ENCODE measurements at places on chromosomes 16 and 17. TPM values are rescaled to one million over a fixed set of nuclear protein-coding genes. Genes with fewer than 3 reads are reported as not detected.

C16orf96 gene
- 3.8 TPM for total RNA-seq

USB1 gene
- 74.1 TPM for total RNA-seq

SLC6A2 gene
- total RNA-seq, result 2.6 TPM

GRCh38 chr16:75296606-75297005 lies 45.2 kb upstream of the BCAR1 start:
- H3K27me3 ChIP-seq, result no peaks in the 10 kb centered on the region
- no peaks in the 10 kb centered on the region for H3K36me3 ChIP-seq
- no peak overlapping the region for H3K27ac ChIP-seq
- DNase-seq, result no peak

- H3K27ac ChIP-seq, result no peak overlapping the region
- no peak overlapping the region for H3K4me3 ChIP-seq
- no peak for DNase-seq
- H3K4me1 ChIP-seq, result peaks cover 6% of the 10 kb centered on the region
Observed at GRCh38 chr16:58428621-58429542, 36.6 kb downstream of the GINS3 start.

GRCh38 chr17:77321649-77322513 lies 181.1 kb downstream of the SEC14L1 start:
- H3K4me1 ChIP-seq, result peaks cover 32% of the 10 kb centered on the region
- no peaks in the 10 kb centered on the region for H3K27me3 ChIP-seq
- H3K36me3 ChIP-seq, result no peaks in the 10 kb centered on the region

DNA sequence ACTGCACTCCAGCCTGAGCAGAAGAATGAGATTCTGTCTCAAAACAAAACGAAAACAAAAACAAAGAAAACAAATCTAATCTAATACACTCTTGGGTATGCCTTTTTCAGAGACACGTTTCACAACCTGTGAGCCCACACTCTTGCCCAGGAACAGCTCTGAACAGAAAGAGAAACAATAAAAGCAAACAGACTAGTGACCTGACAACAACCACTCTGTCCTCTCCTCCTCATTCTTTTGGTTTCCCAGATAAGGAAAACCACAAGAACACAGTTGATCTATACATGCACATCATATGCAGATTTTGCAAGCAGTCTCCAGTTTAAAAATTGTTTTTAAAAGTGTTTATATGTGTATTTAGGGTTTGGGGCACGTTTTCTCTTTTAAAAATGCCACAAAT lies 1.3 kb downstream of the MKS1 start:
- no peak overlapping the region for H3K4me3 ChIP-seq
- no peak for DNase-seq
- H3K36me3 ChIP-seq, result no peaks in the 10 kb centered on the region
- H3K27ac ChIP-seq, result no peak overlapping the region
- H3K4me1 ChIP-seq, result no peaks in the 10 kb centered on the region

DNA sequence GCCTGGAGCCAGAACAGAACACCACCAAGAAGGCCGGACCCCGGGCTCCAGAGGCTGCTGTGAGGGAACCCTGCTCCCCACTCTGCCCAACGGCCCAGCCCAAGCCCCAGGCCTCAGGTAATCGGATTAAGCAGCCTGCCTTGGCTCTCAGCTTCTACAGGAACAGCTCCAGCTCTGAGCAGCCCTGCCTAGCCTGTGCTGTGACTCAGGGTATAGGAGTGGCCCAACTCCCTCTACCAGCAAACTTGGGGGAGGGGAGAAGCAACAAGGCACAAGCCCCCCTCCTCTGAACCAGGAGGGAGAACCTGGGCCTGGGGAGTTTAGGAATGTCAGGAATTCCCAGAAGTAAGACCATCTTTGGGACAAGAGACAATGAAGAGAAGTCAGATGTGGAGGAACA lies 849 bp upstream of the SOX15 start:
- no peak overlapping the region for H3K27ac ChIP-seq
- peaks cover 12% of the 10 kb centered on the region for H3K36me3 ChIP-seq
- DNase-seq, result no peak
- H3K27me3 ChIP-seq, result no peaks in the 10 kb centered on the region

B4GALNT2 gene
- total RNA-seq, result not detected

Measured in prostate gland (tissue), 2 donors.